Fibroblast of pulmonary artery (primary cell): ENCODE measurements at places on chromosomes 7 and 10.
A peak's percentile ranks its signal among the peaks of the same experiment; 100 is the strongest.

GRCh38 chr7:39702133-39702532, 78.8 kb downstream of the RALA start:
- DNase-seq = no peak

DNA sequence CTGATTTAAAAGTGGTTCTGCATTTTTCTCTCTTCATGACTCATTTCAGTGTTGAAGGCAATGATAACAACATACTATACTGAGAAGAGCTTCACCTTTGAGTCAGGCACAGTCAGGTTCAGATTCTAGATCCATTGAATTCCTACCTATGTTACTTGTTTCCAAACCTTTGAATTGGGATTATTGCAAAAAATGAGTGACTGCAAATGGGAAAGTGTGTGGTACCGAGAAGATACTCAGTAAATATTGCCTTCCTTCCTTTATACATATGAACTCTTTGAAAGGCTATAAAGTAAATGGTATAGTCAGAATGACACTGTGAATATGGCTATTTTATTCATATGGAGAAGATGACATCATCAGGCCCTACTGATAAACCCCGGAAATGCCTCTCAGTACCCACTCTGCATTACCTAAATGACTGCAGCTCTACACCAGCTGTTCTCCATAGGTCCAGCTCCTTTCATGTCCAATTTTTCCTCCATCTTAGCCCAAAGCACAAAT, 66.7 kb upstream of the FGL2 start:
- peak; percentile 24 for DNase-seq

GRCh38 chr10:95476469-95477174, 84.5 kb downstream of the SORBS1 start:
- no peak for DNase-seq

- no peak for DNase-seq
Observed at GRCh38 chr10:20656886-20657285, 240.2 kb downstream of the NEBL start.

GRCh38 chr7:27972276-27972675, 208.3 kb downstream of the JAZF1 start:
- no peak for DNase-seq

DNA sequence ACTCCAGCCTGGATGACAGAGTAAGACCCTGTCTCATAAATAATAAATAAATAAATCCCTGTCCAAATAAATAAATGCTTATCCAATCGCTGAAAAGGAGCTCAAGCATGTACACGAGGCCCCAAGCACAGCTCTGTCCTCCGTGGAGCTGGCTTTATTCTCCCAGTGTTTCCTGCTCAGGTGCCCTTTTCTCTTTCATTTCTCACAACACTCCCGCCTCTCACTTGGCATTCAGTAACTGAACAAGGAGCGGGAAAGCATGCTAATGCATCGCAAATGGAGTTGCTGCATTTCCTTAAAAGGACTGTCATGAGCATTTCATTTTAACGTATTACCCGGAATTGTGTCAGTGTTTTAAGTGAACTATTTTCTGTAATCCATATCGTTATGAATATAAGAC, 210.9 kb upstream of the C7orf33 start:
- no peak for DNase-seq

DNA sequence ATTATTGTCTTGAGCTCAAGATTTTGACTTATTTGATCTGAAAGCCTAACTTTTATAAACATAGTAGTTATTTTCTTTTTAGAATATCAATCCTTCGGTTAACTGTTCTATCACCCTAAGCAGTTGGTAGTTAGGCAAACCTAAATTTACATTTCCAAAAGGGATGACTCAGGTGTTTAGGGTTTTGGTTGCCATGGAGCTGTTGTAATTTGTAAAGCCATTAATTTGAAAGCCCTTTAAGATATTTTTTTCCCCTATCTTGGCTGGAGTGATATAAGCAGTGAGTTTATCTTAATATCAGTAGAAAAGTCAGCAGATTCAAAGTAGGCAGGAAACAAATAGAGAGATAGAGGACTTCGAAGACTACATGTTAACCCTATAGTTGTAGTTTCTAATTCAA, 1472.6 kb upstream of the CELF2 start:
- no peak for DNase-seq

DNA sequence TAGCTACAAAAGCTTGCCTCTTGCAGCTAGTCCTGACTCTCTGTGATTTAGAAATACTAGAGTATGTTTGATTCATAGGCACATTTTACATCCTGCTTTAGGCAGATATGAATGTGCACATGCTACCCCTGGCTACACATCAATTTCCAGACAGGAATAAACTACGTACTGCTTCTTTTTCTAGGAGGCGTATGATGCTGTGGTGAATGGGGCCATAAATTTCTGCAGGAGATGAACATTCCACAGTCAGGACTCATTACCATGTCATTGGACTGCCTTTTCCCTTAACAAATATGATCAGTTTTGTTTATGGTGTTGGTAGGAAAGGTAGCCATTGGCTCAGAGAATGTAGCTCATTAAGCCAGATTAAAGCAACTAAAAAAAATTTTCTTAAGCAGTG, 50.1 kb upstream of the IFRD1 start:
- peak; percentile 32 for DNase-seq

DNA sequence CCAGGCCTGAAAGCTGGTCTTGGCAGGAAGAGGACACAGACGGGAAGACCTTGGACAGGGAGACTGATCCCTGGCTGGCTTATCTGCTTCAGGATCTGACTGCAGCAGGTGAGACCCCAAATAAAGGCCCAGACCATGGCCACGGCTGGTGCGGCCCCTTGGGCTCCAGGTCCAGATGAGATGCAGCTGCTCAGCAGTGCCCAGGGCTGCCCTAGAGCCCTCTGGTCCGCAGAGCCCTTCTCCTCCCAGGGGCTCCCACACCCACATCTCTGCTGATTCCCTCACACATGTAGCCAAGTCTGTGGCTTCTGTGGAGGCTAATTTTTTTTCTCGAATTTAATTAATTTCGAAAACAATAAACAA, 46.3 kb downstream of the VIPR2 start:
- DNase-seq = no peak

DNA sequence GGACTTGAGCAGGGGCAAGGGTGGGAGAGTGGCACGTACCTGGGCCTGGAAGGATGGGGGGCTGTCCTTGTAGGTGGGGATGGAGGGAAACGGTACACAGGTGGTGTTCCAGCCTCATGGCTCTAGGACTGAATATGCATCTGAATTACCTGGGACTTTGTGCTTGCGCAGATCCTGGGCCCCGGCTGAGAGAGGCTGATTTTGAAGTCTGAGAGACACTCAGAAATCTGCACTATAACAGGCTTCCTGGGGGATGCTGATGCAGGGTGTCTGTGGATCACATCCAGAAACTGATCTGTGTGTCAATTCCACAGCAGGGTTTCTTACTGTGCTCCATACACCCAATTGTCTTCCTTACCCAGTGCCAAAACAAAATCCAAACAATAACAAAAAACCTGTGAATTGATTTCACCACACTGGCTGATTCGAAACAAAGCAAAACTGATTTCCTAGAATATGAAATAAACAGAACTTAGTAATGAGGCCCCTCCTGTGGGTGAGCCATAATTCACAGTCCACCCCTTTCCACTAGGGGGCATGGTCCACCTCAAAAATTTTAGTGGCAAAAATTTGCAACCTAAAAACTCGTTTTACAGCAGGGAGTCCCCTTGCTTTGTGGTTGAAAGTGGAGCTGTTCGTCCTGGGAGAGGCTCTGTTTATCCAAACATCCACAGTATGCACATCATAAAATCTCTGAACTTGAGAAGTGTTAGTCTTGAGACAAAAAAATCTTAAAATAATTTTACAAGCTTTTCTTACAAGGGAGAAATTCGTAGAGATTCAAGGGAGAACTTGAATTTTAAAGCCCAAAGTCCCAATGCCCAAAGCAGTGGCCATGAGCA, 32.0 kb upstream of the PLEKHA1 start:
- DNase-seq = peak; percentile 72

DNA sequence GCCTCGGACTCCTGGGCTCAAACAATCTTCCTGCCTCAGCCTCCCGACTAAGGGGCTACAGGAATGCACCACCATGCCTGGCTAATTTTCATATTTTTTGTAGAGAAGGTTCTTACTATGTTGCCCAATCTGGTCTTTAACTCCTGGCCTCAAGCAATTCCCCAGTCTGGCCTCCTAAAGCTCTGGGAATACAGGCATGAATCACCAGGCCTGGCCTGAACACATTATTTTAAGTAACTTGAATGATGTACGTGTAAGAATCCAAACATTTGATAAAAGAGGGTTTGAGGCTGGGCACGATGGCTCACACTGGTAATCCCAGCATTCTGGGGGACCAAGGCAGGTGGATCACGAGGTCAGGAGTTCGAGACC, 13.0 kb upstream of the BAMBI start:
- peak; percentile 74 for DNase-seq

DNA sequence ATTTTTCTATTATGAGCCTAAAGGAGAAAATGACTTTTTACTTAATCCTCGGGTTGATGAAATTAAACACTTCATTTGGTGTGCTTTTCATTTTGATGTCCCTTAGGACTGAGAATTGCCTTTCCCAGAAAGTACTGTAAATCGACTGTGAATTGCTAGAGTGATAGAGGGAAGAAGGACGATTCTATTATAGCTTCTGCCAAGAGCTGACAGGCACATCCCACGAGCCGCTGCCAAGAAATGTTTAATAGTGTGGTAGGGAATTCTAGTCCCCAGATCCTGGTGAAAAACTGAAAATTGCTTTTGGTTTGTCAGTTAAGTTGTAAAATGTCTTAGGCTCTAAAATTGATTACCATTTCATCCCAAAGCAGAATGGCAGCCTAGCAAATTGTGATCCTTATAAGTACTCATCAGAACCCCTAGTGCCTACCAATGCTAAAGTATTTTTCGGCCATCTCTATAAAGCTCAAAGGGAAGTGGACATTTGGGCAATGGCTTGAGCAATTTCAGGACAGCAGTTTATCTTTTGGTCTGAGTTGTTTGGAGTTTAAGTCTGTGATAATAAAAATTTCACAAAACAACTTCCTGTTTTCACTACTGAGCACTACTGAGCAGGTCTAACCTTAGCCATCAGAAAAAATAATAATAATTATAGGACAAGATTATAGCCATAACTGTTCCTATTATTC, 44.6 kb upstream of the HYCC1 start:
- DNase-seq = no peak

DNA sequence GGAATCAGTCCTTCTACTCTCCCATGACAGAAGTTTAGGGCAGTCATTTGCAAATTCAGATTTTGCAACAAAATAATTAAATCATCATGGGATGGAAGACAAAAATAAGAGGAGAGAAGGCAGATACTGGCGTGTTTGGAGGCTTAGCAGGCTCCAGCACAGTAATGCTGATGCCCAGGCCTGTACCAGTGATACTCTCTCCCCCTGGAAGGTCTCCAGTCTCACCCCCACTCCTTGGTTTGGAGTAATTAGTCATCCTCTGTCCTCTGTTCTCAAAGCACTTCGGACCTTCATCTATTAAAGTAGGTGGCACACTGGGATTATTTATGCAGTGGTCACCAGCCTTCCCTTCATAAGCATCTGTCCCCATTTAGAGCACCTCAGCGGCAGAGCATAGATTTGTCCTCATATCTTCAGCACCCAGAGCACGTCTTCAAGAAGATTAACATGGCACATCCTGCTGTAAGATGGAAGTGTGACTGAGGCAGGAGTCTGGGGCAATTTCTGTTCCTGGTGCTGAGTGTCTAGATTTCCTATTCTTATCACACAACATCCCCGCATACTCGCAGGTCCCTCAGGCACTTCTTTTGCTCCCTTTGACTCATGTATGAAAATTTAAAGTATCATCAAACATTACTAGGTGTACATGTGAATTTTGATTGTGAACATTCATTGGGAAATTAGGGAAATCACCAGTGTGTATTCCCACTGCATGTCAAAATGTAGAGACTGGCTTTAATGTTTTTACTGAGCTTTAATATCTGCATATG, 31.3 kb upstream of the TRIL start:
- no peak for DNase-seq

DNA sequence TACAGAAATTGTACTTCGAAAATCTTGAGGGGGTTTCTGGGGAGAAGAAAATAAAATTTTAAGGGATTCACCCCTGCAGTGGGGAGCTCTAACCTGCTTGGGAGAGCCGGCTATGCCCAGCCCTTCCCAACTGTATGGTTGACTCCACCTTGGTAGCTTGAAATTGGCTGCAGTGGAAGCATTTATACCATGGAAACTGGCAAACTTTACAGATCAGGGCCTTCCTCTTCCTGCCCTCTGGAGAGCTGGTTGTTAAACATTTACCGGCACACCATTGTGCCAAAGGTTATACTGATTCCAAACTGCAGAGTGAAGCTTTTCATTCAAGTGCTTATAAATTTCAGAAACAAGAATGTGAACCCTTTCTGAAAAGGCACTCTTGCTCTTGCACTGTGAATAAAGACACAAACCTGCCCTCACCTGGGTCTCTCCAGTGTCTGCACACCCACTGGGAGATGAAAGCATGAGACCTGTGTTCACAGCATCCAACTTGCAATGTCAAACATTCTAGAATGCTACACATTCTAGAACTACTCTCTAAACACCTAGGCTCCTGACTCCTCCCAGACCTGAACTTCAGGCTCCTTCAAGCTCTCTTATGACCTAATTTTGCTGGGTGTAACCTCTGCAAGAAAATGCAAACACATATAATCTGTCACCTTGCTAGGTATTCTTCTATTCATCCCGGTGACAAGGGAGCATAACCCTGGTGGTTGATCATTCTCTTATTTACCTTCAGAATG, 44.7 kb downstream of the ABLIM1 start:
- no peak for DNase-seq

DNA sequence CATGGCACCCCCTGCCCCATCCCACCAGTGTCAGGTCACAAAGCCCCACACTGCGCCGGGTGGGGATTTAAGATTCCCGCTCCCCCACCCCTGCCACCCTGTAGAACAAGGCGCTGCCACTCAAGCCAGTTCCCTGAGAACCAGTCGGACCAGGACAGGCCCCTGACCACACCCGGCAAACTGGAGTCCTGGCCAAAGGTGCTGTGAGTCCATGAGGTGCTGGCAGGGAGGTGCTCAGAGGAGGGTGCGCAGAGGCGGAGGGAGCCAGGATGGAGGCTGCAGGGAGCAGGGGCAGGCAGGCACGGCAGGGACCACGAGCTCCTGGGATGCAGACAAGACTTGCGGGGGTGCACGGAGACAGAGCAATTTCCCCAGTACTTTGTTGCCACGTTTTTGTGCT, 19.7 kb upstream of the GDI2 start:
- DNase-seq = no peak

GRCh38 chr7:158854681-158855081, 1.7 kb upstream of the DYNC2I1 start:
- DNase-seq = no peak

- DNase-seq = no peak
Observed at GRCh38 chr7:136087881-136088280, 110.7 kb upstream of the MTPN start.

- no peak for DNase-seq
Observed at GRCh38 chr10:10865303-10865702, 152.4 kb upstream of the CELF2 start.

DNA sequence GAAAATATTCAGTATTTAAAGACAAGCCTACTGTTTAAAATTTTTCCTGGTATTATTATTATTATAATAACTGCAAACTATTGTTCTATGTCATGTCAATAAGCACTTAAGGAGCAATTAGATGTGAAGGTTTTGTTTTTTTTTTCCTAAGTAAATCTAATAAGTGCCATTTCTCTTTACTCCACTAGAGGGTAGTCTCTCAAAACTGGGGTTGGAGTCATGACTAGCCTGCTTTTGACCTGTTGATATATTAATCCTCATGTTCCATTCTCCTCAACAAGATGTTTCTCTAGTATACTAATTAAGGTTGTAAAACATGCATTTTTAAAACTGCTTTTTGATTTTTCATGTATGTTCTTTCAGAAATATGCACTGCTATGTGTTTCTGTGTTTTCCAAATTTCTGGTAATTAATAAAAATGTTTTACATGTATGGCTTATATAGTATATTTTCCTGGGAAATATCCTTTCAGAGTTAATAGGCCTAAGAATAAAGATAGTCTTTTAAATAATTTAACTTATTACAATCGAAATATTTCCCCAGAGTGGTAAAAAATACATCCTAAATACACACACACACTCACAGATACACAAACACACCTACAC, 1.0 kb upstream of the LRRN3 start:
- peak; percentile 74 for DNase-seq
